ENCODE measurements at places on chromosomes 6 and 20.

DNA sequence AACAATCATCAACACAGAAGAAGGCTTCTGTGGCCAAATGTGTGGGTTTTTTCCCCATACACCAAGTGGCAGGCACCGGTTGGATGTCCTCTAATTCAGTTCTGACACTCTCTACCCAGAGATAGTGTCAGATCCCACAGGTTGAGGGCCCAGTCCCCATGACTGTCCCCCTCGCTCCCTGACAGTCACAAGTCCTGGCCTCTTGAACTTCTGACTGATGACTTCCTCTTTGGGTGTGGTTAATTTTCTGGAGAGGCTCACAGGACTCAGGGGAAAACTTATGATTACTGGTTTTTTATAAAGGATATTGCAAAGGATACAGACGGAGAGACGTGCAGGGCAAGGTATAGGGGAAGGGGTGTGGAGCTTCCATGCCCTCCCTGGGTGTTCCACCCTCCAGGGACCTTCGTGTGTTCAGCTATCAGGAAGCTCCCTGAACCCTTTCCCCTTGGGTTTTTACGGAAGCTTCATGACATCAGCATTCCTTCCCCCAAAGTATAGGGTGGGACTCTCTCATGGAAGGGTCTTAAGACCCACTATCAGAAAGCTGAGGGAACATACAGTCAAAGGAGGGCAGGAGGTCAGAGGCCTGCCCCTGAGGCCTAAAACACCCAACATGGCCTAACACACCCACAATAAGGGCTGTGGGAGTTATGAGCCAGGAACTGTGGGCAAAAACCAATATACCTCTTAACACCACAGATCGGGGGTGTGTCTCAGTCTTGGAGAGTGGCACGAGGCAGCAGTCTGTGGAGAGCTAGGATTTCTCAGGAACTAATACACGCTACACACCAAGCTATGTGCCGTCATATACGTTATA lies 33.3 kb downstream of the FARS2 start:
- DNase-seq, result no peak

GRCh38 chr6:14802514-14803160 lies 443.2 kb upstream of the JARID2 start:
- no peak for DNase-seq

DNA sequence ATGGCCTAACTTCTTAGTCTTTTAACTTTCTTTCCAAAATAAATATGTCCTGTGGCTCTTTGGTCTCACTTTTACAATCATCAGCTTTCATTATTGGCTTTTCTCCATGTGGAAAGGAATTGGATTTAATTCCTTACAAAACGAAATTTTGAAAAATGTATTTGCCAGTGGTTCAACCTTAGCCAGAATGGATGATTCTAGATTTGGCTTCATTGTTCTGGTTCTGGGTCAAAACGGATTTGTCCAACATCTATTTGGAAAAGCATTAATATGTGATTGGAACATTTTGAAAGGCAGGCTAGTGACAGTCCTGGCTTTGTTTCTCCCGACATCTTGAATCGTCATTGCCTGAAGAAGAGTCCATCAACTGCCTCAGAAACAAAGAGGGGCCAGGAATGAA lies 59.2 kb downstream of the TENT5A start:
- no peak for DNase-seq

DNA sequence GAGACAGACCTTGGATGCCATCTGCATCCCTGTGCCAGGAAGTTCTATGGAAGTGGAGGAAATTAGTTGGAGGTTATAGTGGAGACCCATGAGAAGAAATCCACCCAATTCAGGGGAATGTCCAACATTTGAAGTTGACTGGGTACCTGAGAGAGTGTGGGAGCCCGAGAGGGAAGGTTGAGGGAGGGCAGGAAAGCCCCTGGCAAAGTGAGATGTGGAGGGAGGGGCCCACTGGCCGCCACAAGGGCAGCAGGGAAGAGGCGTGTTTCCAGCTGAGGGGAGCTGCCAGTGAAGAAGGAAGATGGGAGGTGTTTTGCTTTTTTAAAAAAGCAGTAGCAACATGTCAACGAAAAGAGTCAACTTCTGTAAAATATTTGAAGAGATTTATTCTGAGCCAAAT lies 16.3 kb upstream of the SERPINB9 start:
- no peak for DNase-seq

DNA sequence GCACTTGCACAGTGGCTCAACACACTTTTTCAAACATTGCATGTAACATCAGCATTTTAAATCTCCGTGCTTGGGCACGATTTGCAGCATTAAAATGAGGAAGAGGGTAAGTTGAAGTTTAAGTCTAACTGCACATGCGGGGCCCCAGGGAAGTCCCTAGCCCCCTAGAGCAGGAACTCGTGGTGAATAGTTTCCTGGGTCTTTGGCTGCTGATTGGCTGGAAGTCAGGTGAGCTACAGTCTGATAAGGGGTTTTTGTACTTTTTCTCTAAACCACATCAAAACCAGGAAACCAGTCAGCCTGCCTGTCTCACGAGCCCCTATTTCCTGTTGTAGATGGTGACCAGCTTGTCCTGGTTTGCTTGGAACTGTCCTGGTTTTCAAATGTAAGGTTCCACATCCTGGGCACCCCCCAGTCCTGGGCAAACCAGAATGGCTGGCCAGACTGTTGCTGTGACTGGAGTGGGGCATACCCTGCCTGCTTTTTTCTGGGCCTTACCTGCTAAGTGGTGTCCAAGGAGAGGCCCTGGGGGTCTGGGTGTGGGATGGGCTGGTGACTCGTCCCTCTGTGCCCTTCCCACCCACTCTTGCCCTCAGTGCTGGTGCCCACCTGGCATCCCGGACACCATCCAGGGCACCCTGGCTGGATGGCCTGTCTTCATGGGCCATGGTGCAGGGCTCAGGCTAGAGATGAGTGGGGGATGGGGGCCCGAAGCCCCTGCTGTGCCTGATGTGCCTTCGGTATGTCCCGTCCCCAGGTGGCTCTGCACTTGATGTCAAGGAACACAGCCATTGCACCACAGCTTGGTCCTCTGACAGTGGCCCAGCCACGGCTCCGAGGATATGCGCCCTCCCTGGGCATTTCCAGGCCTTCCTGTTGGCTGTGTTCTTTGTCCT lies 31.8 kb downstream of the SUN5 start:
- peak; percentile 71 for DNase-seq

DNA sequence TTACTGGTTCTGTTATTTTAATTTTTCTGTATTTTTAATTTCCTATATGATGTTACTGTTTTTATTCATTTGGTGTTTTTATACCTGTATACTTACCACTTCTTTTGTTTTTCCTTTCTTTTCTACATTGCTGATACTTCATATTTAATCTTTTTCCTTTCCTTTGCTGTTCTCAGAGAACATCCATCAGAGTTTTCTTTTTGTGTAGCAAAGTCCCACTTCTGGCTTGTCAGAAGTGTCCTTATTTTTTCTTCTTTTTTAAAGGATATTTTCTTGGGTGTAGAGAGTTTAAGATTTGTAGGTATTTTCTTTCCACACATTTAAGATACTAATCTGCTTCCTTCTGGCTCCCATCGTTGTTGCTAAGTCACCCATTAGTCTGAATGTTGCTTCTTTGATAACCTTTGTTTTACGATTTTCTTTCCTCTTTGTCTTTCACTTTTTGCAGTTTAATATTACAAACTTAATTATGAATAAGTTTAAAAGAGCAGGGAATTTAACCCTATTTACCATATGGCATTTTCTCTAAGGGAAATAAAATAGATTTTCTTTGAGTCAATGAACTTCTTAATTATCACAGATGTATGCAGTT lies 18.5 kb downstream of the CD2AP start:
- DNase-seq, result no peak

GRCh38 chr6:27275025-27275956 lies 27.8 kb downstream of the PRSS16 start:
- no peak for DNase-seq

DNA sequence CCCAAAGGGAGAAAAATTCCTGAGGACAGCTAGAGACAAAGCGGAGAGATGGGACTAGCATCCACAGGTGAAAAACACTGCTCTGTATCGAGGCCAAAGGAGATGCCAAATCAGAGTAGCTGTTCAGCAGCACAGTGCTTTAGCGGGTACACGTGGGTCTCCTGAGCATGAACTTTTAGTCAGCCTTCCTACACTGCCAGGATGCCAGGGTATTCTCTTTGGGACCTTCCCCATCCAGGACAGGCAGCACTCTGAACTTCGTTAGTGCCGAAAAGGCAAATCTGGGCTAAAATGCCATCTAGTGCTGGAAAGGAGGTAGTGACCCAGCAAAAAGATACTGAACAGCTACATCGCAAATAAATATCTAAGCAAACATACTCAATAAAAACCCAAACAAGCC lies 64.9 kb downstream of the C6orf58 start:
- peak; percentile 12 for DNase-seq

DNA sequence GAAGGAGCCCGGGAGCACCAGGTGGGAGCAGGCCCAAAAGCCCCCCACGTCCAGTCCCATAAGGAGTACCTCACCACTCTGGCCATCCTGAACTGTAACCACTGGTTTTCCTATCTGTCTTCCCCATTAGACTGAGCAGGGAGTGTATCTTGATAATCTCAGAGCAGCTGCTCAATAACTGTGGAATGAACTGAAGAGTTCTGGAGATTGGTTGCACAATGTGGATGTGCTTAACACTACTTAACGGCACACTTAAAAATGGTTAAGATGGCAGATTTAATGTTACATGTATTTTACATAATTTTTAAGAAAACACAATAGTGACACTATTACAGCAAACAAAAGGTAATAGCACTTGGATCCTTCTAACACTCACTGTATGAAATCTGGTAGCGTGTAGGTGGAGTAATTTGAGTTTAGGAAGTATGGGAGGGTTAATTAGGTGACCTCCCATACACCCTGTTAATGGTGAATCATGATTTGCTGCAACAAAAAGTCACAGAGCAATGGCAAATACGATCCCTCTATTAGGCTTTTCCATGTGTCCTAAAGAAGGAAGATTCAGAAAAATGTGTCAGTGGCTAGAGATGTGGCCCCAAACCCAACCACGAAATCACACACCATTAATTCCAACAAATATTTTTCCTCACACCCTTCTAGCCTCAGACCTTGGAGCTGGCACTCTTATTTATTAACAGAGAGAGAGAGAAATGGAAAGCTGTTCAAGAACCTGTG lies 18.4 kb downstream of the TRAM2 start:
- DNase-seq, result no peak

- DNase-seq, result no peak
Measured at GRCh38 chr6:52407467-52407866, 12.7 kb upstream of the EFHC1 start.

DNA sequence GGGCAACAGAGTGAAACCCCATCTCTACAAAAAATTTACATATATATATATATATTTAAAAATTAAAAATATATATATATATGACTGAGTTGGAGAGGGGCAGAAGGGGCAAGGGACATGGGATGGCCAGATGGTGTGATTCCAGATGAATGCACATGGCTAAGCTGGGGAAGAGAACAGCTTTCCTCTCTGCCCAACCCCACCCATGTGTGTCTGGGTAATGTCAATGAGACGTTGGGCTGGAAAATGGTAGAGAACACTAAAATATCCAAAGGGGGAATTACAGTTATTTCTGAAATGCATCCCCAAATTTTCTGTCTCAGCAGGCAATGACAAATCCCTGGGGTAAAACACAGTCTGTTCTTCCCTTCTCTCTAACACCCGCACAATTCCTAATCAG lies 31.2 kb upstream of the CCND3 start:
- DNase-seq, result no peak

- no peak for DNase-seq
Measured at GRCh38 chr6:137903274-137903932, 36.3 kb downstream of the TNFAIP3 start.

GRCh38 chr6:126063512-126064146 lies 77.3 kb downstream of the TRMT11 start:
- no peak for DNase-seq

DNA sequence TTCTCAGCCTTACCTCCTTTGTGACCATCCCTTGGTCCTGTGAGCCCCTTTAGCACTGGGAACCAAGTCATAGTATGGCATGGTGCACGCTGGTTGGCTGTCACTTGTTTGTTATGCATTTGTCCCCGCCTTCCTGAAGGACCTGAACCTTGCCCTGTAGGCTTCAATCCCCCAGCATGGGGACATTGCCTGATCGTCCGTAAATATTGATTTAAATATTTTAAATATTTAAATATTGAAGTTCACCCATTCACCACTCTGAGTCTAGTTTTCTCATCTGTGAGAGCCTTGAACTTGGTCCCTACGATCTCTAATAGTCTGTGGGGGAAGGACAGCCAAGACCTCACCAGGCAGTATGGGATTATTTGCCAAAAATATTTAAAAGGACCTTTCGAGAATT lies 23.8 kb upstream of the PREX1 start:
- no peak for DNase-seq

GRCh38 chr6:4262526-4262925 lies 127.2 kb upstream of the ECI2 start:
- no peak for DNase-seq

DNA sequence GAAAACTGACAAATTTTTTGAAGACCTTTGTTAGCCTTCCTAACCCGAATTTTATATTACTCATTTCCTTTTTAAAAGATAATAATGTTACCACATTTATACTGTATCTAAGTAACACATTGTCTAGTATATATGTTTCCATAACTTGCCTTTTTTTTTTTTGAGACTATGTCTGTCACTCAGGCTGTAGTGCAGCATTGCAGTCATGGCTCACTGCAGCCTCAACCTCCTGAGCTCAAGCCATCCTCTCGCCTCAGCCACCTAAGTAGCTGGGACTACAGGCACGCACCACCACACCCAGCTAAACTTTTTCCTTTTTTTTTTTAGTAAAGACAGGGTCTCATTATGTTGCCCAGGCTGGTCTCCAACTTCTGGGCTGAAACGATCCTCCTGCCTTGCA lies 18.6 kb downstream of the ZNFX1 start:
- no peak for DNase-seq

All from activated T-cell treated with anti-CD3 and anti-CD28 coated beads, Interleukin-2, amount 50 U/mL, for 1 hour (primary cell).